ENCODE measurements at places on chromosomes 5 and 9.

- DNase-seq: no peak
Measured at GRCh38 chr5:60597572-60598320, 102.2 kb downstream of the DEPDC1B start.

DNA sequence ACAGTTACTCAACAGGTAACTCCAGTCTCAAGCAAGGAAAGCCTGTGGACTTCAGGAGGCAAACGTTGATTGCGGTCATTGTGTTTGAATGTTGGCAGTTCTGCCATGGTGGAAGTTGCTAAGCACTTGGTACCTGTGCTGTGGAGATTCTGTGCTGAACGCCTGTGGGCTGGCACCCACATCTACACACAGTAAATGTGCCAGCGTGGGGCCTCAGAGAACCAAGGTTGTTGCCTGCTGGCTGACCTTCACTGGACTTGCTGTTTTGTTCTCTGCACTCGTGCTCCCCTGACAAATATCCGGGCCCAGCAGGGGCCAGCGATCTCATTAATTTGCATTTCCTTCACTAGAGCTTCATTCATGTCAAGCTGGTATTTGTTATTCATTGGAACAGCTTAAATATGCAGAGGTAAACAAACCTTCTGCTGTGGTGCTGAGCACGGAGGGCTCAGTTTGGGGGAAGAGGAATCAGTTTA is 141.8 kb downstream of the PRKACG start:
- no peak for DNase-seq

GRCh38 chr5:67195406-67196275 is 958 bp downstream of the CD180 start:
- DNase-seq: no peak

GRCh38 chr5:167261309-167262100 is 1029.9 kb upstream of the WWC1 start:
- peak; percentile 11 for DNase-seq

GRCh38 chr9:112184221-112184620 is 9.1 kb upstream of the SUSD1 start:
- DNase-seq: no peak

- no peak for DNase-seq
Measured at GRCh38 chr9:7799944-7800285, 337 bp upstream of the DMAC1 start.

DNA sequence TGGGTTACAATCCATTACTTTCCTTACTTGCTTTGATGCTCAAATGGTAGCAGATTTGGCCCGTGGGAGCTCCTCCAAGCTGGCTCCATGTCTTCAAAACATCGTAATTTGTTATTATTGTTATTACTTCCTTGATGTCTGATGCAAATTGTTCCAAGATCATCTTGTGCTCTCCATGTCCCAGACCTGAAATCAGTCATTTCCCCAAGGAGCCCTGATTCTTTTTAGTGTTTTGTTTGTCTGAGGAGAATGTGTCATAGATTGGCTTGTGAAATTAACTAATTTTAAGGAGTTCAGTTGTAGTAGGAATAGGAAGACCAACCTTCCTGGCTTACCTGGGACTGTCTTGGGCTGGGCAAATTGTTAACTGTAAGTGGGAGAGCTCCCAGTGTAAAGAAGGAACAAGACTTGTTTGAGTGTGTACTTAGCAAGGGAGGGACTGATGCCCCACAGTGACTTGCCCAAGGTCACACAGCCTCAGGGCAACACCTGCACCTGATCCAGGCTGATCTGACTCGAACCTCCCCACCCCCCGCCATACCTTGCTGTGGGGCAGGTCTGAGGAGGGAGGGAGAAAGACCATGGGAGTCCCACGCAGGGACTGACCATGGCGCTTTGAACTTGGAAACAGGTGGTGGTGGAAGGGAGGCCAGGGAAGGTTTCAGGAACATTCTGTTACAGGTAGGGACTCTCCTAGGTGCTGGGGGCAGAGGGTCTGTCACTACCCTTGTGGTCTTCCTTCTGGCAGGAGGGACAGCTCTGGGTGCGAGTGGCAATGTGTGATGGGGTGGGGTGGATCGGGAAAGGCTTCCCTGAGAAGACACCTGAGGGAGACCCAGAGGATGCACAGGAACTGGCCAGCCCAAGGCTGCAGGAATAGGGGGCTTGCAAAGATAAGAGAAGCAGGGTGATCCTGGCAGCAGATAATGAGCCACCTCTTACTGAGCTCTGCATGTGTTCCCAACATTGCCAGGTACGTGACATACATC is 2.7 kb upstream of the BICD2 start:
- DNase-seq: no peak

DNA sequence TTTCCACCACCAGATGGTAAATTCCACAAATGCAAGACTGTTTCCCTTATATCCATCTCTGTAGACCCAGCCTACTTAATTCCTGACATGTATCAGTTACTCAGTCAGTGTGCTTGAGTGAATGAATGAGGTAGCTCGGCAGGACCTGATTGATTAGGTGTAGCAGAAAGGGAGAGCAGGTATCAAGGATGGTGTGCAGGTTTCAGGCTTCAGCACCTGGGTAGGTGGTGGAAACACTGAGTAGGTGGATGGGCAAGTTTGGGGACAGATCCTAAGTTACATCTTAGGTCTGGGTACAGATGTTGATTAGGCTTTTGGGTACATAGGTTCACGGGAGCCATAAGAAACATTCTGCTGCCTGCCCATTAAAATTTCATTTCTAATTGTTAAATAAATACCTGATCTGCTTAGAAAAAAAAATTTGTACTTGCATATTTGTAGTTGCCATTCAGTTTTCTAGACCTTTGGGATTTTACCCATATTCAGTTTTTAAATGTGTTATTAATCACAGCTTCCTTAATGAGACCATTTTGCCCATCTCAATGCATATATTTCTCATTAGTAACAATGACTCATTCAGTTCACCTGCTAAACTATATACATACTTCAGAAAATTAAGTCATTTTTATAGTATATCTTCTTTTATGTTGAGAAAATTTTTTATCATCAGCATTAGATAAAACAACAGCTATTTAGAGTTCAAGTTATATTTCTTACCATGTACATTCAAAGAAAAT is 111.8 kb downstream of the INIP start:
- DNase-seq: no peak

GRCh38 chr9:76810377-76810957 is 46.2 kb downstream of the PCA3 start:
- no peak for DNase-seq

GRCh38 chr5:54829102-54829501 is 156.3 kb downstream of the ESM1 start:
- no peak for DNase-seq
